Gastroesophageal sphincter (tissue), 4 donors: ENCODE measurements at places on chromosomes 5 and 9. TPM values are rescaled to one million over a fixed set of nuclear protein-coding genes. Genes with fewer than 3 reads are reported as not detected.
A peak's percentile ranks its signal among the peaks of the same experiment; 100 is the strongest.

The AFAP1L1 gene
- total RNA-seq = 13.5 TPM

The PRDM9 gene
- total RNA-seq = not detected

GRCh38 chr9:125587819-125588460 is 119.1 kb downstream of the MAPKAP1 start:
- no peak for ATAC-seq

DNA sequence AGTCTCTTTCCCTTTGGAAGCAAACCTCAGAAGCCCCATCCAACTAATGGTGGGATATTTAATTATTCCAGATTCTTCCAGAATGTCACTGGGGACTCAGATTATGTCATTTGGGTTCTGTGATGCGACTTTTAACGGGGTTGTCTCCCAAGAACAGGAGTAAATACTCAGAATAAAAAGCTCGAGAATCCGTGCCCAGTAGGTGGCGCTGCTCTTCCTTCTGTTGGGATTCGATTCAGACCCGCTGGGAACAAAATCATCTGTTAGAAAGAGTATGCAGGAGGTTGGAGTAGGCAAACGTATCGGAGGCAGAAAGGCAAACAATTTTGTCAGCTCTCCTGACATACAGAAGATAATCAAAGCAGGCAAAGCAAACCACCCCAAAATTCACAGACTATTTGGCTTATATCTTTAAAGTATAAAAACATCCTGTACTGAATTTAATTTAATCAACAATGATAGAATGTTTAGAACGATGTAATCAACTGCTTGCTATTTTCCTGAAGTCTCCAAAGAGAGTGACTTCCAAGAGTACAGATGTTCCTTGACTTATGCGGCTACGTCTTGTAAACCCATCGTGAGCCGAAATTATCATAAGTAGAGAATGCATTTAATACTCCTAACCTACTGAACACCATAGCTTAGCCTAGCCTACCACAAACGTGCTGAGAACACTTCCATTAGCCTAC is 169.8 kb upstream of the RAI14 start:
- ATAC-seq = peak; percentile 62

DNA sequence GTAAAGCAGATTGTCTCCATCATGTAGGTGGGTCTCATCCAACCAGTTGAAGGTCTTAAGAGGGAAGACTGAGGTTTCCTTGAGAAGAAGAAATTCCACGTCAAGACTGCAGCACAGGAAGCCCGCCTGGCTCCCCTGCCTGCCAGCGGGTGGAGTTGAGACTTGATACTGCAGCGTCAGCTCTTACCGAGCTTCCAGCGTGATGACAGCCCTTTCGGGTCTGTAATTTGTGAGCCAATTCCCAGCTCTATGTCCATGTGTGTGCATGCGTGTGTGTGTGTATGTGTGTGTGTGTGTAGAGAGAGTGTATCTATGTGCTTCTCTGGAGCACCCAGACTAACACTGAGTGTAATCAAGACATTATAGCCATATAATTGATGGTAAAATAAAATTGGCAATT is 379.7 kb upstream of the IRX2 start:
- no peak for ATAC-seq

DNA sequence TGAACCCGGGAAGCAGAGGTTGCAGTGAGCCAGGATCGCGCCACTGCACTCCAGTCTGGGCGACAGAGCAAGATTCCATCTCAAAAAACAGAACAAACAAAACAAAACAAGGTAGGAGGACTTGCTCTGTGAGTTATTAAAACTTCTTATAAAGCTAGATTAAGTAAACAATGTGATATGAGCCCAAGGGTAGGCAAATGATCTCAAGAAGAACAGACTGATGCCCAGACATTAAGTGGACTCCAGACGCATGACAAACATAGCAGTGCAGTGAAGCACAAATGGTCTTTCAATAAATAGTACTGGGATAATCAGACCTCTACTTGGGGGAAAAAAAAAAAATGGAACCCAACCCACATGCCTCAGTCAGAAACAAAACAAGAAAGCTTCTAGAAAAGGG is 45.7 kb downstream of the SETX start:
- ATAC-seq = no peak

- ATAC-seq = no peak
Observed at GRCh38 chr9:113708821-113709713, 167.0 kb upstream of the ZNF618 start.
